Renal cortex interstitium (tissue), 15 donors: ENCODE measurements at places on chromosomes 6 and 20.

DNA sequence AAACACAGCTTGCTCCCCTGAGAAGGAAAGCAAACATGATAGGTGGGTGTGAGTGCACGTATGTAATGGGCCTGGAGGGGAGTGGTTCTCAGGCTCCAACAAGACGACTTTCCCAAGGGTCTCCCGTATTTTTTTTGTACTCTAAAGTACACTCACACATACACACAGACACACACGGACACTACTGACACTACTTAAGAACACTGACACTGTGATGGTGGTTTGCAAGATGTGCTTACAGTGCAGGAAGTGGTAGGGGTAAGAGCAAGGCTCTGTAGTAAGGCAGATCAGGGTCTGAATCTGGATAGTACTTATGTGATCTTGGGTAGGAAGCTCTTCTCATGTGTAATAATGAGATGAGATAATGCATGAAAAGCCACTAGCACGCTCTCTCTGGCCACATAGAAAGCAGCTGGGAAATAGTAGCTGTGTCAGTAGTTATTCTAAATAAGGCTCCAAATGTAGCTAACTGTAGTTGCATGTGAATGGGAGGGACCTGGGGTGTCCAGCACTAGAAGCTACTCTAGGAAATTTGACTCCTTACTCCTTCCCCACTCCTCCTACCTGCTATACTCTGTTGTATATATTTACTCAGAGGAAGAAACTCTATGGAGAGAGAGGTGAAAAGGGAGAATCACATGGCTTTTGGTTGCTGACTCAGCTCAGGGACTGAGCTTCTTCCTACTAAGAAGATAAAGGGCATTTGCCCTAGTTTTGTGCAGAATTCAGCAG is 8.4 kb upstream of the ZBTB24 start:
- no peak for DNase-seq

DNA sequence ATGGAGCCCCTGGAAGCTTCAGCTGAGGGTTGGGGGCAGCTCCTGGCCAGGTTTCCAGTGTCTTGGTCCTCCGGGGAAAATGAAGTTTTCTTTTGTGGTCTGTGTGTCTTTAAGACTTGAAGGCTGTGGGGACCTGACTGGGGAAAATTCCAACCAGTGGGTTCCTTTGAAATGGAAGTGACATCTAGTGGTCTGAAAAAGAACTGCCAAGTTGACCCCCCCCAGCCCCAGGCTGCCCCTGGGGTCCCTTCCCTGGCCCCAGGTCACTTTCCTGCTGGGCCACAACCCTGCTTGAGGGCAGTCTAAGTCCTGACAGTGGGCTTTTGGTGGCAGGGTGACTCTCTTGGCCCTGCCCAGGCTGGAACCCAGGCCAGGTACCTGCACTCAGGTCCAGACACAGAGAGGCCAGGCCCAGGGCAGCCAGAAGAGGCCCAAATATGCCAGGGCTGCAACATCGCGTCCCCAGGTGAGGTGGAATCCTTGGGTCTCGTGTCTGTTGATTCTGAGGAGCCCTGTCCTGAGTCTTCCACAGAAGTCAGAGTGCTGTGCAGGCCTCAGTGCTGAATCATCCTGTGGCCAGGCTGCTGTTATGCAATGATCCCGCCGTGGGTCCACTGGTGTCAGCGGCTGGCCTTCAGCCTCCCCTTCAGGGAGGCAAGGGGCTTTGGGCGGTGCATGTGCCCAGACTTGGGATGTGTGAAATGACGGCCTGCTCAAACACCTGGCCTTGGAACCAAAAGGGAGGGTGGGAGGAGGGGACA is 68.4 kb downstream of the VEGFA start:
- no peak for DNase-seq

- no peak for DNase-seq
Measured at GRCh38 chr20:50565871-50566270, 55.7 kb downstream of the PTPN1 start.

- no peak for DNase-seq
Measured at GRCh38 chr6:89505847-89506246, 72.9 kb downstream of the ANKRD6 start.

DNA sequence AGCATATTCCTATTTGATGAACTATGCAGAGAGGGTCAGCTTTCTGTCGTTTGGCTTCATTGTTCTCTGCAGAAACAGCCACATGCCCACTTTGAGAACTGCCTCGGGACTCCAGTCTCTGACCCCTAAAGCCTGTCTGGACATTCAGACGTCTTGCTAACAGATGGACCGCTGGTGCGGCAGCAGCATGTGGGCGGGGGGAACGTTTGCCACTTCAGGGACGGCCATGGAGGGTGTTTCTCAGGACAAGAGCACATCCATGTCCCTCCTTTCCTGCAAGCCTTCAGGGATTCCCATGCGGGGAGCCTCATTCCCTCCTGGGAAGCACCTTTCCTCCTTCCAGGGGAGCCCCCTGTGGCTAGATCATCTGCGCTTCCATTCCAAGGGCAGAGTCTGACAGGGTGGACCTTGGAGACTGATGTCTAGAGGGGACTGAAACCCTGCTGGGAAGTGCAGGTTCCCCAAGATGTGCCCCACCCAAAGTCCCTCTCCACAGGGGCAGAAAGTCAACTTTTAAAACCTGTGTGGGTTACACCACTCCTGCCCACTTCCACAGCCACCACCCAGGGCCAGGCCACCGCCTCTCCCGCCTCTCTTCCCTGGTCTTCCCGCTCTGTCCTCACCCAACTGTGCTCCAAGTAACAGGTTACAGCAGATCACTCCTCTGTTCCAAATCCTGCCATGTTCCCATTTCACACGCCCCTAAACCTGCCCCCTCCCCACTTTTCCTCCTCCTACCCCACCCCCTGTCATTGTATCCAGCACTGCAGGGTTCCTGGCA is 94.8 kb upstream of the PMEPA1 start:
- no peak for DNase-seq

DNA sequence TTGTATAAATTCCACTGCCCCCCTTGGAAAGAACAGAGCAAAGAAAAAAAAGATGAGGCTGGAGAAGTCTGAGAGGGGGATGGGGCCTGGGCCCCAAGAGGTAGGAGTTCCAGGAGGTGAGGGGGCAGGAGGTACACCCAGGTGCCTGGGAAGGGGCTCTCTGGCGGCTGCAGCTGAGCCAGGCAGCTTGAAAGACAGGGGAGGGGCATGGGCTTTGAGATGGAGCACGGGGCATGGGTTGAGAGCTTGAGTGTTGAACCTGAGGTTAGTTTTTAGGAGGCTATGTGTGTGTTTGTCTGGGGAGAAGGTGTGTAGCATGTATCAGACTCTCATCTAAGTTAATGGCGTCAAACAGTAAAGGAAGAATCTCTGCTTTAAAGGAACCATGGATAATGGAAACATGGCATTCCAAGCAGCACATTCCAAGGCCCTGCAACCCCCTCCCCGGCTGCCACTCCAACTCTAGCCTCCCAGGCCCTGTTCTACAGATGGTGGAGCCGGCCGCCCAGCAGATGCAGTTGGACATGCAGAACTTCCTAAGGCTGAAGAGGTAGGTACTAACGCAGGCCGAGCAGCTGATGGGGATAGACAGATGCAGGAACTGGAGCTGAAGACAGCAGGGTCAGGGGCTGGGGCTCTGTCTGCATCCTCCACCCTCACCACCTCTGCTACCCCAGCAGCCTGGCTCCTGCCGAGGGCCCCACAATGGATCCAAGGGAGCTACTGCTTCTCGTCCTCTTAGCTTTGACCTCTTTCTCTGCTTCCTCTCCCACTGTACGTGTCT is 42.1 kb downstream of the MDFI start:
- no peak for DNase-seq

DNA sequence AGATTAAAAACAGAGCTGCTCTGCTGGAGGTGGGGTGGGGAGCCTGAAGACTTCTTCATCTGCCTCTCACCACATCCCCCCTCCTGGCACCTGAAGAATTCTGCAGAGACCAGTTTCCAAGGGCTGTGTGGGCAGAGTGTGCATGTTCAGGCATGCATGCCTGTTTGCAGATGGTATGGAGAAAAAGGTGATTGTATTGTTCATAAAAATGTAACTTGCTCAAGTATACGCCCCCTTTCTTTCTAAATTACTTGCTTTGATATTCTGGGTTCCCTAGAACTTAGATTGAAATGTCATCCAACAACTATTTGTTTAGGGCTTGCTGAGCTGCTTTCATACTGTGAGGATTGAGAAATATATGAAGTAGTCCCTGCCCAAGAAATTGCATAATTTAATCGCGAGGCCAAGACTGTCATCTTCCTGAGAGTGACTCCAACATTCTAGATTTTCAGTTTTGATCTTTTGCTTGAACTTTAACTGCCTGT is 83.6 kb downstream of the LCA5 start:
- DNase-seq: no peak

- DNase-seq: peak; percentile 66
Measured at GRCh38 chr6:26017632-26017966, 55.0 kb downstream of the TRIM38 start.

DNA sequence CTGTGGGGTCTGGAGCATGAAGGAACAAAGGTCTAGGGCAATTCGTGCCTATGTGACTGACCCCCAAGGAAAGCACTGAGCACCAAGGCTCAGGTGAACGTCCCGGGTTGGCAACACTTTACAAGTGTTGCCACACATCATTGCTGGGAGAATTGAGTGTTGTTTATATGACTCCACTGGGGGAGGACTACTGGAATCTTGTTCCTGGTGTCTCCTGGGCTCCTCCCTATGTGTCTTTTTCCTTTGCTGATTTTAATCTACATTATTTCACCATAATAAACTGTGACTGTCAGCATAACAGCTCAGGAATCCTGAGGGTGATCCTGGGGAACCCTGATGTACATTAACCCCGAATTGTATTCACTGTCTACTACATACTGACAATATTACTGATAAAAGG is 207.7 kb upstream of the BMP2 start:
- DNase-seq: no peak

- no peak for DNase-seq
Measured at GRCh38 chr6:47532981-47533585, 55.5 kb downstream of the CD2AP start.

- no peak for DNase-seq
Measured at GRCh38 chr6:37056439-37057127, 51.1 kb downstream of the FGD2 start.

DNA sequence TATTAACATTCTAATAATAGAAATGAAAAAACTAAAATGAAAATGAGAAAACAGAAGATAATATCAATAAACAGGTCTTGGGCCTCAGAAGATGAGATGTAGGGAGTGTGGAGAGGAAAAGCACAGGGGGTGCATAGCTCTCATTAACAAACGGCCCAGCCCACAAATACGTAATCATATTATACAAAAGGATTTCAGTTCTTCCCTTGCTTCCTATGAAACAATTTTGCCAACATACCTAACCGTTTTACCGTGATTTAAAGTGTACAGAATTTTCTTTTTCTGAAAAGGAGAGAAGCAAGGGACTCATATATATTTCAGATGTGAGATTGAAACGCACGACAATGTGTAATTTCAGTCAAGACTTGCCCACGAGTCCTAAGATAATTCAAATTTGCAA is 136.0 kb downstream of the HFE start:
- no peak for DNase-seq

- DNase-seq: peak; percentile 77
Measured at GRCh38 chr20:38057351-38057972, 23.9 kb downstream of the RPRD1B start.

DNA sequence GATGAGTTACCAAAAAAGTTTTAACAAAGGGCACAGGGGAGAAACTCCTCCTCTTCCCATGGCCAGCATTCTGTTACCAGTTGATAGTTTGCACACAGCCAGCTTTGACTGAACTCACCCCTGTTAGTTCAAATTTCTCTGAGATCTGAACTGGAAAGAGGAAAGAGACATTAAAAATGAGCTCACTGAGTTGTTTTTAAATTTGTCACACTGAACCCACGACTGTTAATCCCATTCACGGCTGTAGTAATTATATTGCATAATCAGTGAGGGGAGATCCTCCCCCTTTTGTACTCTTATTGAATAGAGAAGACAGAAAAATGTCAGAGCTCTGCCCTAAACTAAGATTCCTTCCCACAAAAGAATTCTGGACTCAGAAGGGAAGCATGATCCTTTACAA is 17.5 kb upstream of the DSP start:
- DNase-seq: no peak

DNA sequence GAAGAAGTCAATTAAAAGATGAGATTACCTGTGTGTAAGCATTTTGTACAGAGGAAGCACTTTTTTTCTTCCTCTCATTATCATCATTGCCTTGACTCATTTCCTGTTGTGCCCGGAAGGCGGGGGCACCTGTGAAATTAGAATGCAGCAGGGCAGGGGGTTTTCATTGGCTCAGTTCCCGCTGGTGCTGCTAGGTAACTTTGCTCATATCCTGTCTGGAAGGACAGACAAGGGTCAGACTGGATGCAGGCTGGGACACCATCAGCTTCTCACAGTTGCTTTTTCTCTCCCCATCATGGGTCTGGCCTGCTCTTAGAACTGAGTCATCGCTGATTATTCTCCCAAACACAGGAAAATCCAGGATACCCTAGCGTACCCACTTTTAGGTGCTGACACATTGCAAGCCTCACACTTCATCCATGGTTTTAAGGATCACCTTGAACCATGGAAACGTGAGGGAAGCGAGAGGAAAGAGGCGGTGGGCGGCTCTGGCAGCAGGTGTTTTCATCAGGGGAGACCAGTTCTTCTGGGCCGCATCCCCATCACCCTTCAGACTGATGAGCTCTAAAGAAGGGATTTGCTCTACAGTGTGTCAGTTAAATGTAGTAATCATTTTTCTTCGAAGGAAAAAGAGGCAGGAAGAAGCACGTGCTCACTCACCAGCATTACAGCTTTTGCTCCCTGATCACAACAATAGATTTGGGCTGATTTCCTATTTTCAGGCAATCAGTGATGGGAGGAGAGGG is 195.7 kb upstream of the SASH1 start:
- no peak for DNase-seq

DNA sequence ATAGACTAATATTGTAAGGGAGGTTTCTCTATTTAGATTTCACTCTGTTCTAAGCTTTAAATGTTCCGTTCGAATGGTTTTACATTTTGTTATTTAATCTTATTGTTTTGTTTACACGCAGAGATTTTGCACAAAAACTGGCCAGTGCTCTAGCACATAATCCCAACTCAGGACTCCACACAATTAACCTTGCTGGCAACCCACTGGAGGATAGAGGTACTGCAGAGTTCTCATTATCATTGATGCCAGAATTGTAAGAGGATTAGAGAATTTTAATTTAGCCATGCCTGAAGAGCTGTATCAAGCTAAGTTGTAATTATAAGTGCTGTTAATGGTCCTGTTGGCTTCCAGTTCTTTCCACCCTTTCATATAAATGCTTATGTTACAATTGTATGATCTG is 179.7 kb upstream of the SCGN start:
- no peak for DNase-seq

GRCh38 chr20:7908905-7909304 is 31.4 kb downstream of the HAO1 start:
- no peak for DNase-seq

GRCh38 chr20:62685781-62686555 is 22.7 kb upstream of the NTSR1 start:
- no peak for DNase-seq

DNA sequence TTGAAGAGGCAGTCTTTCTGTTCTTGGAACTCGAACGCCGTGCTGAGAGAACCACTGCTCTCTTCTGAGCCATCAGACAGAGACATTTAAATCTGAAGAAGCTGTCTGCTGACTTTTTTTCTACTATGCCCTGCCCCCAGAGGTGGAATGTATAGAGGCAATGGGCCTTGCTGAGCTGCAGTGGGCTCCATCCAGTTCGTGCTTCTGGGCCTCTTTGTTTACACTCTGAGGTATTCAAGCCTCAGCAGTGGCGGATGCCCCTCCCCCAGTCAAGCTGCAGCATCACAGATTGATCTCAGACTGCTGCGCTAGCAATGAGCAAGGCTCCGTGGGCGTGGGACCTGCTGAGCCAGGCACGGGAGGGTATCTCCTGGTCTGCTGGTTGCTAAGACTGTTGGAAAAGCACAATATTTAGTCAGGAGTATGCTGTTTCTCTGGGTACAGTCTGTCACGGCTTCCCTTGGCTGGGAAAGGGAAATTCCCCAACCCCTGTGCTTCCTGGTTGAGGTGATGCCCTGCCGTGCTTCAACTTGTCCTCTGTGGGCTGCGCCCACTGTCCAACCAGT is 526.8 kb downstream of the CD109 start:
- DNase-seq: no peak
